ENCODE measurements at places on chromosomes 16 and 17.

- DNase-seq = no peak
Measured at GRCh38 chr17:55386796-55387332, 34.8 kb downstream of the MMD start.

- no peak for DNase-seq
Measured at GRCh38 chr17:6069539-6070429, at the start of gene WSCD1. Gene WSCD1 (plus strand): TSS chr17:6070379. CDS start chr17:6080659, 10,280 bp downstream.

GRCh38 chr17:33201283-33201682 lies 91.8 kb downstream of the ASIC2 start:
- peak; percentile 51 for DNase-seq

- DNase-seq = no peak
Measured at GRCh38 chr16:84408314-84408690, 40.0 kb downstream of the ATP2C2 start.

- DNase-seq = no peak
Measured at GRCh38 chr16:80433623-80434022, 107.2 kb upstream of the DYNLRB2 start.

DNA sequence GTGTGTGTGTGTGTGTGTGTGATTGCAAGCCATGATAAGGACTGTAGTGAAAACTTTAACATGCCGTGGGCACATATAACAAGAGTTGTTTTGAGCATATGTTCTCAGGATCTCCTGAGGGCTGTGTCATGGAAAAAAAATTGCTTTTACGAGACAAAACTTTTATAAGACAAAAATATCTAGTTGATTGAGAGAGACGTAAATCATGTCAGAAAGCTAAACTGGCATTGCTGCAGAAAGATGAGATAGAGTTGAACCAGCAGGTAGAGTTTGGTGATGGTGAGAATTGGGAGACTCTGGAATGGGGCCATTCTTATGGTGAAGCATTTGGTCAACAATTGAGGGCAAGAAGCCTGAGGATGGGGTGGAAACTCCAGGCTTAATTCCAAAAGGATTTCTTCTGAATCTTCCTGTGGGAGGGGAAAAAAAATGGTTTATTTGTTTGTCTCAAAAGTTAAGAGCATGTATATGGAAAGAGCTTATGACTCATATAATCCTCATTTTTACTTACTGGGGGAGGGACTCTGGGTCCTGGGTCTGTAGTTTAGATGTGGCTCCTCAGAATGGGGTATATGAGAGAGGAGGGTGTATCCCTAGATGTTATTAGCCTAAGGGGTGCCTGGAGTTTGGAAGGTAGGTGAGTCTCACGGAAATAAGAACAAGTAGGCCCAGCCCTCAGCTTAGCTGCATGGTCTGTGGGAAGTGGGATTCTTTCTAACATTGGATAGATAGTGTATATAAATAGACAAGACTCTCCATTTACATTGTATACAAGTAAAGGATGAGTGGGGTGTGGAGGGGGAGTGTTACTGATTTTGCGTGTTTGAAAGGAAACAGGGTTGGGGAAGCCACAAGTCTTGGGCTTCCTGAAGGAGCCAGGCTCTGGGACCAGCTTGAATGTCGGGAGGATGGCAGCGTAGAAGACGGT lies 7.1 kb downstream of the MINK1 start:
- no peak for DNase-seq

DNA sequence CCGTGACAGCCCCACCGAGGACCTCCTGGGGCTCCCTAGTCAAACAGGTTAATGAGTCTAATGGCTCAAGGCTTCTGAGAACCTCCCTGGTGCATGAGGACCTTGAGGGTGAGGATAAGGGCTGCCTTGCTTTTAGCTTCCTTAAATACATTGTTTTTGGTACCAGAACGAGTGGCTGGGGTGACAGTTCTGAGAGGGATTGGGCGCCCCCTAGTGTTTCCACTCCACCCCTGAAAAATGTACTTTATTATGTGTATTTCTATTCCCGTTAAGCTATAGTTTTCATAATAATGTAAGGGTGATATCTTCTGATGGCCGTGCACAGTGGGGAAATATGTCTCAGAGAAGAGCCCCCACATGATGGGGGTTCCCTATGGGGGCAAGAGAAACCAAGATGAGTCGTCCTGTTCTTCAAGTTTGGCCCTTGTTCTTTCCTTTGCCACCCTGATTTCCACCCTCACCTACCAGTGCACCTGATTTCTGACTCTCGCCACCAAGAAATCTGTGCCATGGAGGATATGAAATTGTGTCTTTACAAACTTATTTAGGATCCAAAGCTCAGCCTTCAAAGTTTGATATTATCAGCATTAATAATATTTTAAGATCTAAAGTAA lies 14.5 kb upstream of the VWA3A start:
- peak; percentile 88 for DNase-seq

DNA sequence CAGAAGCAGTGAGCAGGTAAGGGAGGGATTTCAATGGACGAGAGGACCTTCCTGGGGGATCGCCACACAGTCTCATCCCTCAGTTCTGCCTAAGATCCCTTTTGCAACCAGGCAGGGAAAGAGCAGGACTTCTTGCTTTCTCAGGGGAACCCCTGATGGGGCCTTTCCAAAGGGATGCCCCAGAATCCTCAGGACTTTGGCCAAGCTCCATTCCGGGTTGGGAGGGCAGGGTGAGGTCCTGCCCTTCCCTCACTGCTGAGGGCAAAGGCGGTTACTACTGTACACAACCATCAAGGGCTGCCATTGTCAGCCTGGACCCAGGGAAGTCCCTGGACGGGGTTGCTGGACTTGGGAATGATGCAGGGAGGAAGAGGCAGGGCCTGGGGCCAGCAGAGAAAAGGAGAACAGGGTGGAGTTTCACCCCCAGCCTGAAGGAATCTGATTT lies 9.7 kb downstream of the PRR29 start:
- DNase-seq = no peak

DNA sequence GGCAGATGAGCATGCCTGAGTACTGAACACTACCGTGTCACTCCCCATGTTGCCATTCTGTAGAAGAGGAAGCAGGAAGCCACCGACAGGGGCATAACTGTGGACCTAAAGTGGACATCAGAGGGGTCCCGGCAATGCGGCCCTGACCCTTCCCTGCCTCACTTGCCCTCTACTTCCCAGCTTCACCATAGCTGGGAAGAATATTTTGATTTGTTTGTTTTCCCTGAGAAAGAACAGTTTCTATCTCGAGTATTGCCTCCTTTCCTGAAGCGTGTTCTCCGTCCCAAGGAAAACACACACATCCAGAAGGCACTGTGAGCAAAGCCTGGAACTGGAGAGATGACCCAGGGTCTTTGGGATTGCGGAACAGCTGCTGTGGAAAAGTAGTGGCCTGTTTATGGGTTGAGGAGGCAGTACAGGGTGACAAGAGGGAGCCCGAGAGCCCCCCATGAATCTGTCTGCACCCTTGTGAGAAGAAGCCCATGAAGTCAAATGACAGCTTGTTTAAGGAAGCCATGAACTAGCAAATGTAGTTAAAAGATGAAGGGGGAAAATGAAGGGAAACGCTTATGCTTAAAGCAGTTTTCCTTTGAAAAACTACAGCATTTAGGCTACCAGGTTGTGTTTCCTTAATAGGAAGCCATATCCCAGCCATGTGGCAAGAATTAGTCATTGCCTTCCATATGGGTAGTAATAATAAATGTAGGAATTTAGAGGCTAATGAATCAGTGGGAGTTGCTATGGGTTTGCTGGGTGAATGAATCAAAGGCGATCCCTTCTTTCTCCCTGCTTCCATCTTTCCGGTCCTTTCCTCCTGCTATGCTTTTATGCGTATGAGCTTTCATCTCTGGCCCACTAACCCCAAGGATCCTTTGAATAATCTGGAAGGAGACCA lies 90.0 kb upstream of the TBX2 start:
- DNase-seq = no peak

GRCh38 chr17:40371261-40371929 lies 6.9 kb upstream of the GJD3 start:
- DNase-seq = peak; percentile 88

GRCh38 chr17:47310186-47310733 lies 13.5 kb upstream of the EFCAB13 start:
- no peak for DNase-seq

- DNase-seq = peak; percentile 84
Measured at GRCh38 chr17:52383493-52384100, 225.1 kb upstream of the CA10 start.

GRCh38 chr17:45261577-45262515 lies at the start of gene SPATA32:
Gene SPATA32 (minus strand): TSS chr17:45262094. CDS start chr17:45262016, 78 bp downstream.
- no peak for DNase-seq

DNA sequence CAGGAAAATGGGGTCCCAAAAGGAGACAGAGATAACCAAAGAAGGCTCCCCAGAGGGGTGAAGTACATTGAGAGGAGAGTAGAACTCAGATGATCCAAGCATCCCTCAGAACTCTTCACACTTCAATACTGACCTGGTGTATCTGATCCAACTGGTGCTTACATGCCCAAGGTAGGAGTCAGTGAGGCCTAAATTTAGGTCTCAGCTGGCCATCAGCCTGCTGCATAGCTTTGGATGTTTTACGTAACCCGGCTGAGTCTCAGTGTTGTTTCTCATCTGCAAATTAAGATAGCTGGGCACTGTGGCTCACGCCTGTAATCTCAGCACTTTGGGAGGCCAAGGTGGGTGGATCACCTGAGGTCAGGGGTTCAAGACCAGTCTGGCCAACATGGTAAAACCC lies 11.6 kb upstream of the GOSR2 start:
- no peak for DNase-seq

DNA sequence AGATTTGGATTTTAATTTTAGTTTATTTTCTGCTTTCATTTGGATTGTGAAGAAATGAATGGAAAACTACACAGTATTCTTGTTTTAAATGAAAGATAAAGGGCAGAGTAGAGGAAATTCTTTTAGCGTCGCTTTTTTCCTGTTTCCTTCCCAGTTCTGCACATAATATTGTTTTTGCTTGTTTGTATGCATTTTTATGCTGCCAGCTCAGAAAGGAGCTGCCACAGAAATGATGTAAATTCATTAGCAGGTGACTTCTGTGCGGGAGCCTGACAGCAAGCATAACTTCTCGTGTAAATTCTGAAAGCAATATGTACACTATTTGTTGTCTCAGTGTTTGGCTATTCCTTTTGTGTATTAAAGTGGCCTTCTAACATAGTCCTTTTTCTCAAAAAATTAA lies 234.6 kb downstream of the PHKB start:
- no peak for DNase-seq

- no peak for DNase-seq
Measured at GRCh38 chr16:8583199-8583598, 7.1 kb downstream of the TMEM114 start.

- peak; percentile 82 for DNase-seq
Measured at GRCh38 chr16:27367461-27368357, 34.3 kb upstream of the IL21R start.

DNA sequence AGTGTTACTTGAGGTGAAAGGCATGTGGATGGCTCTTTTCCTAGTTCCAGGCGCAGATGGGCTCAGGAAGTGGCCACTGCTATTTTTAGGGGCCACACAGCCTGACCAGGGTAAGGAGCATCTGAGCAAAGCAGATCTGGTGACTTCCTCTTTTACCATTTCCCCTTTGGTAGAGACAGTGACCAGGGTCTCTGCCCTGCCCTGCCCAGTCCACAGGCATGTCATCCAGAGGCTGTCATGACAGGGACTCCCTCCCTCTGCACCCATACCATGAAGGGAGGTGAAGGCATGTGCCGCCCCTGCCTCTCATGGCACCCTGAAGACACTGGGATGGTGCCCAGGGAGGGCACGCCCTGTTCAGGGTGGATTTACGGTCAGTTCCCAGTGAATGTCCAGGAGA lies 2.2 kb downstream of the PLA2G15 start:
- DNase-seq = no peak

- no peak for DNase-seq
Measured at GRCh38 chr17:63963123-63963522, 9.6 kb downstream of the SCN4A start.

DNA sequence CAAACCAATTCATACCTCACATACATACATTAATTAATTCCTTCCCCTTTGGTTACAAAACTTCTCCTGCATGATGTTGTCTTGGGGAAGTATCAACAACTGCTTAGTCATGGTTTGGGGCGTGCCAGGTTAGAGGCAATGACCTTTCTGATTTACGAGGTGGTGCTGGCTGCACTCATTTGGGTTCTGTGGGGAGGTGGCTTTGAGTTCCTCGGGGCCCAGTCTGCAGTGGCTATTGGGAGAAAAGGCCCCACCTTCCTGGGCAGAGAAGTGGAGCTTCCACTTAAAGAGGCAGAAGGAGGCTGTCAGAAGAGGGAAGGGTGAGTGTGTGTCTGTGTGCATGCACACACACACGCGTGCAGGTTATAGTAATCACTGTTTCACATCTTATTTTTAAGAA lies 10.2 kb upstream of the ETV4 start:
- peak; percentile 43 for DNase-seq

DNA sequence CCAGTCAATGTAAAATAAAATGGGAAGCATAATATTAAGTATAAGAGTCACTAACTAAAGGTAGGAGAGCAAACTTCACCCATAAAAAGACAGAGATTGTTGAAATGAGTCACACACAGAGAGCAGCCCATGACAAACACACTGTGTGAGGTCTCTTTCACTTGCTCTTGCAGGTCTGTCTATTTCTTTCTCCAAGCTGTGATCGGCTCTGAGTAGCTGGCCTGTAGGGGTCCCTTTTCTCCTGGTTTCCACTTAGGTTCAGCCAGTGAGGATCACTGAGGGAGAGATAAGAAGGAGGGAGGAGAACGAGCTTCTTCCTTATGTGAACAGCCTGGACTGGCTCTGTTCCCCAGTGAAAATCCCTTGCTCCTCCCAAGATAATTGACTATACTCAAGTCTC lies 133.7 kb upstream of the HS3ST3A1 start:
- DNase-seq = peak; percentile 49

DNA sequence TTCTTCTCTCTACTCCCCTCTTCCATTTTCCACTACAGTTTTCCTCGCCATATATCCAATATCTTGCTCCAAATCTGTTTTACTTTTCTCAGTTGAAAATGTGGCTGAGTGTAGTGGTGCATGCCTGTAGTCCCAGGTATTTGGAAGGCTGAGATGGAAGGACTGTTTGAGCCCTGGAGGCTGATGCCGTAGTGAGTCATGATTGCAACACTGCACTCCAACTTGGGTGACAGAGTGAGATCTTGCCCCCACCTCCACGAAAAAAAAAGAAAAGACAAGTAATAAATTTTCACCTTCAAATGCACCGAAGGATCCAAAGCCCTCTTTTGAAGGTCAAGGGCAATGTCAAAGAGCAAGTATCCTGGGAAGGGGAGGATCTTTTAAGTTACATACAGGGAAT lies 592.3 kb downstream of the TMEM114 start:
- DNase-seq = no peak
